T follicular helper cell (primary cell): ENCODE measurements at places on chromosomes 16 and 17.

DNA sequence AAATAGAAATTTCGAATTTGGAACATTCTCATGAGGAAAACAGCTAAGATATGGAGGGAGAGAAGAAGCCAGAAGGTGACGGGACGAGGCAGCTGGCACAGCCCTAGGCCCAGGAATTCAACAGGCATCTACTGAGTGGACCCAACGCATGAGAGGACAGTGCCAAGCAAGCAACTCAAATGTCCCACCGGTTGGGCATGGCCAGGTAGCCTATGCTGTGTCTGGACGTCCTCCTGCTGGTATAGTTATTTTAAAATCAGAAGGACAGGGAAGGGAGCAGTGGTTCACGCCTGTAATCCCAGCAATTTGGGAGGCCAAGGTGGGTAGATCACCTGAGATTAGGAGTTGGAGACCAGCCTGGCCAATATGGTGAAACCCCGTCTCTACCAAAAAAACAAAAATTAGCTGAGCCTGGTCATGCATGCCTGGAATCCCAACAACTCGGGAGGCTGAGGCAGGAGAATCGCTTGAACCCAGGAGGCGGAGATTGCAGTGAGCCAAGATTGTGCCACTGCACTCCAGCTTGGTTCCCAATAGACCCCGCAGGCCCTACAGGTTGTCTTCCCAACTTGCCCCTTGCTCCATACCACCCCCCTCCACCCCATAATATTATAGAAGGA, 2.0 kb downstream of the GH1 start:
- no peak for DNase-seq

GRCh38 chr17:63440127-63440769, 5.9 kb downstream of the CYB561 start:
- no peak for DNase-seq

GRCh38 chr17:62618647-62619416, 8.6 kb upstream of the MRC2 start:
- DNase-seq = no peak

DNA sequence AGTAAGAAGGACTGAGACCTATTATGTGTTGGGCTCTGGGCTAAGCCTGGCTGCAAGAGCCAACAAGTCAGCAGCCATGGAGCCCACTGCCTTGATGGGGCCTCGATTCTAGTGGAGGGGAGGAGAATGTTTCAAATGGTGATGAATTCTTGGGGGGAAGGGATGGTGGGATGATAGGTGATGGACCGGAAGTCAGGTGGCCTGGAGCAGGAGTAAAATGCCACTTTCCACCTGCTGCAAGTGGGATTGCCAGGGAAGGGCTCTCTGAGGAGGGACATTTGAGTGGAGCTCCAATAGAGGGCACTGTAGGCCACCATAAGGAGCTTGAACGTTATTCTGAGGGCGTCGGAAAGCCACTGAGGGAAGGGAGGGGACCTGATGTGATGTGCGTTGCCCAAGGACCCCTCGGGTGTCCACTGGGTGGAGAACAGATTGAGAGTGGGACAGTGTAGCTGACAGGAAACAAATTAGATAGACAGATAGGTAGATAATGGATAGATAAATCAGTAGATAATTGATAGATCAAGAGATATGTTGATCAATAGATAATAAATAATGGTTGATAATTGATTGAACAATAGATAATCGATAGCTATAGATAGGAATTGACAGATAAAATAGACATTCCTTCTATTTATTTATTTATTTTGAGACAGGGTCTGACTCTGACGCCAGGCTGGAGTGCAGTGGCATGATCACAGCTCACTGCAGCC, 18.2 kb upstream of the NXPH3 start:
- DNase-seq = no peak

DNA sequence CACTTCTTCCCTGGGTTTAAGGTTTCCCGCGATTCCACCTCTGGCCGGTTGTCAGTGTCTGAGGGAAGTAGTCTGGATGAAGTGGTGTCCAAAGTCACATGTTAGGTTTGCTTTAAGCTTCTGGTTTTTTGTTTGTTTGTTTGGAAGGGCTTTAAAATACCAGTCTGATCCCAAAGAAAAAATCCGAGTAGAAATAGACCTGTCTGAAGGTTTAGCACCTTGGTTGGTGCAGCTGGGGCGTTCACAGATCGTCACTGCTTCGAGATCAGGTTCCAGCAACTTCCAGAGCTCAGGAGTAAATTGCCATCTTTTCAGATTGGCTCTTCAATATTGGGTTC, 567 bp downstream of the TMEM97 start:
- no peak for DNase-seq

- no peak for DNase-seq
Observed at GRCh38 chr17:12415031-12415430, 250.7 kb upstream of the MYOCD start.

- no peak for DNase-seq
Observed at GRCh38 chr16:10511829-10512228, 68.6 kb downstream of the EMP2 start.

GRCh38 chr17:17509601-17510425, 13.6 kb upstream of the RASD1 start:
- no peak for DNase-seq

DNA sequence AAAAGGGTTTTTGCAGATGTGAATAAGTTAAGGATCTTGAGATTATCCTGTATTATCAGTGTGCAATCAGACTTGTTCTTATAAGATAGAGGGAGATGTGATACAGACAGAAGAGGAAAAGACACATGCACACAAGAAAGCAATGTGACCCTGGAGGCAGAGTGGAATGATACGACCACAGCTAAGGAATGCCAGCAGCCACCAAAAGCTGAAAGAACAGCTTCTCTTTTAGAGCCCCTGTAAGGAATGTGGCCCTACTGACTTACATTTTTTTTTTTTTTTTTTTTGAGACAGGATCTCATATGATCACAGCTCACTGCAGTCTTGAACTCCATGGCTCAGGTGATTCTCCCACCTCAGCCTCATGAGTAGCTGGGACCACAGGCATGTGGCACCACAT, 62.3 kb upstream of the CNTNAP4 start:
- no peak for DNase-seq

DNA sequence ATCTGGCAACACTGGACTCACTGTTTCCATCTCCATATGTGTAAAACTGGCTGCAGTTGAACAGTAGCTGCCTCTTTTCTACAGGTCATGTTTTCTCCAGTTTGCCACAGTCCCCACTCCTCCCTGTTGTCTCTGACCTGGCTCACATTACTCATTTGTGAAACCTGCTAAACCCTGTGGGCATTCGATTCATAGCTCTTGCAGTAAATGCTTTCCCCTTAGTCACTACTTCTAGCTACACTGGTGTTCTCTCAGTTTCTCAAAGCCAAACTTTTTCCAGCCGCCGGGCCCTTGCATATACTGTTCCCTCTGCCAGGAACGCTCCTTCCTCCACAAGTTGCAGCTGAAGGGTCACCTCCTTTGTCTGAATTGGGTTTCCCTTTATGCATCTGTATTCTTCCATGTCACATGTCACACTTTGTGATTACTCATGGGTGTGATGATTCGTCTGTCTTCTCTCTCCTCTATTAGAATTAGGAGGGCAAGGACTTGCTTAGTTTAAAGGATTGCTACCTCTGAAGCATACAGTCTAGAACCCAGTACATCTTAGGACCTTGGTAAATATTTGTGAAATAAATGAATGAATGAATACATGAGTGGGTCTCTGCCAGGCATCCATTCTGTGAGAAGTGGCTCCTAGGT, 15.0 kb upstream of the MT4 start:
- no peak for DNase-seq

DNA sequence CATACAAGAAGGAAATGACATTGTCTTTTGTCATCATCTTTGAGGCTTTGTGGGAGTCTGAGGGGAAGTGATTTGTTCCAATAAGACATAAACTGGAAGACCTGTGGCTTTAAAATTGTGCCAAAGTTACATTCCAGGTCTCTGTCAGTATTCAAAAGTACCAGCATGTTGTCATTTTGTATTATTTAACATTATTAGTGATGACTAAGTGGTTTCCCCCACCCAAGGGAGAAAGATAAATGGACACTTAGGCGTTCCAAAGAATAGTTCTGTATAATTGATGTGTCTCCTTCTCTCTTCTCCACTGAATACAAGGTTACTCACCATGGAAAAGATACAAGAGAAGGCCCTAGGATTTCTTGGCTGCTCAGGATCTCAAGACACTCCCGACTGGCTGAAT, 3.8 kb downstream of the CFAP97D1 start:
- no peak for DNase-seq

- DNase-seq = no peak
Observed at GRCh38 chr17:79819085-79819484, 20.2 kb downstream of the CBX4 start.

DNA sequence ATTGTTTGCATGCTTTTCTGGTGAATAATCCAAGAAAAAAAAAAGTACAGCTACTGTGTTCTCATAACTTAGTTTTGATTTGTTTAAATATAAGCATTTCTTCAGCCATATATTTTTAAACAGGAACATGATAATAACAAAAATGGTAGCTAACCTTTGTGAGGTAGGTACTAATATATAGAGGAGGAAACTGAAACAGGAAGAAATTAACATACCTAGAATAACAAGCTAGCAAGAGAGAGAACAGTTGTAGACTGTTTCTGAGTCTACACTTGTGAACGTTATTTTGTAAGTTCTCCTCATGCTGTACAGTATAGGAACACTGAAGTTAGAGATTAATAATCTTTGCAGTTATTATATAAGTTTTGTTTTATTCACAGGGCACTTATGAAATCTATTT, 49.3 kb downstream of the NSRP1 start:
- DNase-seq = no peak

GRCh38 chr16:70688246-70688742, 2.4 kb upstream of the MTSS2 start:
- DNase-seq = no peak

DNA sequence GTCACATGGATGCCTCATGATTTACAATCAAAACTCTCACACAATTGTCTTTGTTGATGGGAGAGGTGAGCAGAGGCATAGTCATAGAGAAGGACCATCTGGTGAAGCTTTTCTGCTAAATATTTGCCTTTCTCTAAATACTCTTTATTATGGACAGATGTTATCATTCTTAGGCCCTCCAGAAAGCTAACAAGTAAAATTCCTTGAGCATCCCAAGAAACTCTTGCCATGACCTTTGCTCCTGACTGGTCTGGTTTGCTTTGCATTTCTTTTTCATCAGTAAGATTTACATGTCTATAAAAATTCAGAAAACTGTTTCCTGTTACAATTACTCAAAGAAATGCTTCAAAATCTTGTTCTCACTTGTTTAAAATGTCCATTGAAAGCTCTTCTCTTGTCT, 1336.6 kb upstream of the CDH8 start:
- DNase-seq = no peak

DNA sequence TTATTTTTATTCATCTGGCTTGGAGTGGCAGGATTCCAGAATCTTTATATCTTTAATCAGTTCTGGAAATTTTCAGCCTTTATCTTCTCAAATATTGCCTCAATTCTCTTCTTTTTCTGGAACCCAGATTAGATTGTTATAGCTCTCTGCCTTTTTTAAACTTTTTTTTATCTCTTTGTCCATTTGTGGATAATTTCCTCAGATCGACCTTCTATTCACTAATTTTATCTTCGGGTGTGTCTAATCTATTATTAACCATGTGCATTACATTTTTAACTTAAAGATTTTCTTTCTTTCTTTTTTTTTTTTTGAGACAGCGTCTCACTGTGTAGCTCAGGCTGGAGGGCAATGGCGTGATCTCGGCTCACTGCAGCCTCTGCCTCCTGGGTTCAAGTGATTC, 5.2 kb upstream of the ZFP90 start:
- no peak for DNase-seq

DNA sequence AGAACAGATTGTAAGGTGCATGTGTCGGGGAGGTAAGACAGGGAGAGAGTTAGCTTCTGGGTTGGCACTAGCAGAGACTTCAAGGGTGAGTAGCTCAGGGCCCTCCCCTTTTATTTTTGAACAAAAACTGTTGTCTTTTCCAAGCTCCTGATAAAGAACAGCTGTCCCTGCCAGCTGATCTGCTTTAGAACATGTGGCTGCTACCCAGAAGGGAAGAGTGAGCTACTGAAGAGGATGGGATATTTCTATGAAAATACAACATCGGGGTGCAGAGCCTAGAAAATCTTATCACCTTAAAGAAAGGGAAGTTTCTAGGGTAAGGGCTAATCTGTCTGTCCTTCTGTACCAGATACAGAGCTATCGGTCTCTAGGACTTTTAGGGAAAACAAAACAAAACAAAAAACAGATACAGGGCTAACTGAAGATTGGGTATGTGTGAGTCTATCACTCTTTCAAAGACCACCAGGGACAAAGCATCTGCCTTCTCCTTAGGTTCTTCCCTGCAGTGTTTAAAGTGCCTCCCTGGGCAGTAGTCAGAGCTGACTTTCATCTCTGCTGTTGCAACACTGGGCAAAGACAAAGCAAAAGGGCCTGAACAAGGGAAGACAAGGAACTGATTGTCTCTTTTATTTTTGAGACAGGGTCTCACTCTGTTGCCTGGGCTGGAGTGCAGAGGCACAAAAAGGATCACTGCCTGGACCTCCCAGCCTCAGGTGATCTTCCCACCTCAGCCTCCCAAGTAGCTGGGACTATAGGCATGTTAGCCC, 5.0 kb upstream of the DHRS13 start:
- no peak for DNase-seq
